ENCODE measurements at places on chromosomes 3 and 15. TPM values are rescaled to one million over a fixed set of nuclear protein-coding genes. Genes with fewer than 3 reads are reported as not detected.

DNA sequence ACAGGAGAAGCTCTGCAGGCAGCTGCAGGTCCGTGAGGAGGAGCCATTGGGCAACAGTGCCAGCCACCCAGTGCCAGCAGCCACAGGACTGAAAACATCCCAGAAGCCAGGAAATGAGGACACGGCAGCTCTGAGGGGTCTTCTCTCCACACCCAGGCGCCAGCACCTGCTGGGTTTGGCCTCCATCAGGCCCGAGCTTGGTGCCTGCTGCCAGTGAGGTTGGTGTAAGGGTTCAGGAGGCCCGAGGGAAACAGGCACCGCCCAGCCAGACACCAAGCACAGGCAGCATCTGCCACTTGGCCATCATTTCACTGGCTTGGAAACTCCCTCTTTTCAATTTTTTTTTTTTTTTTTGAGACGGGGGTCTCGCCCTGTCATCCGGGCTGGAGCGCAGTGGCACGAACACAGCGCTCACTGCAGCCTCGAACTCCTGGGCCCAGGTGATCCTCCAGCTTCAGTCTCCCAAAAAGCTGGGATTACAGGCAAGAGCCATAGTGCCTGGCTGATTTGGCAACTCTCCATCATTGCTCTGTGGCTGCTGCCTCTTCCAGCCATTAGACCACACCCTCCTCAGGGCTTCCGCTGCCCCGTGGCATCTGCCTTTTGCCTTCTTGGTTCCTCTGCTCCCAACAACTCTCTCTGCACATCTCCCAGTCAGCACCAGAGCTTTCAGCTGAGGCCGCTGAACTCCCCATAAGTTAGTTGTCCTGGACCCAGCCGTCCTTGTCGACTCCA, 1.5 kb upstream of the ITIH3 start:
- DNase-seq, result no peak

- no peak for DNase-seq
These were observed 17.1 kb upstream of the VILL start for GRCh38 chr3:37973246-37974054.

DNA sequence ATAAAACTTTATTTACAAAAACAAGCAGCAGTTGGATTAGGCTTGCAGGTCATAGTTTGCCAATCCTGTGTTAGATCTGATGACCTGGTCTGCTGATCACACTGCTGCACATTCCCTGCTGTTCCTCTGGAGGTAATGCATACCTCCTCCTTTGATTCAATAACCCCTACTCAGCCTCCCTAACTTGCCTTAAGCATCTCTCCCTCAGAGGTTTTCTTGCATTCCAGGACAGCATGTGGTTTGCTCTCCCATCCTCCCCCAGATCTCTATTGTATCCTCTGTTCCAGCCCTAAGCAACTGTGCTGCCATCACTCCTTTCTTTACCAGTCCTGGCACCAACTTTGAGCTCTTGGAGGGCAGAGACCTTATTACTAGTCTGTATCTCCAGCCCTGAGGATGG, 63.4 kb downstream of the CACNA2D3 start:
- no peak for DNase-seq

GRCh38 chr15:100156201-100156600, 185.6 kb downstream of the ADAMTS17 start:
- no peak for DNase-seq

GRCh38 chr3:188037195-188037718, 116.7 kb upstream of the LPP start:
- DNase-seq, result no peak

GRCh38 chr3:52195823-52196331, 2.1 kb upstream of the ALAS1 start:
- DNase-seq, result no peak

GRCh38 chr3:184543843-184544512, 17.6 kb upstream of the EPHB3 start:
- DNase-seq, result peak; percentile 87

GRCh38 chr3:194283221-194284006, 67.7 kb downstream of the CPN2 start:
- DNase-seq, result no peak

- DNase-seq, result no peak
These were observed at the start of gene KNG1 for GRCh38 chr3:186717039-186717457. Gene KNG1 (plus strand): TSS chr3:186717359. CDS start chr3:186717543, 184 bp downstream.

DNA sequence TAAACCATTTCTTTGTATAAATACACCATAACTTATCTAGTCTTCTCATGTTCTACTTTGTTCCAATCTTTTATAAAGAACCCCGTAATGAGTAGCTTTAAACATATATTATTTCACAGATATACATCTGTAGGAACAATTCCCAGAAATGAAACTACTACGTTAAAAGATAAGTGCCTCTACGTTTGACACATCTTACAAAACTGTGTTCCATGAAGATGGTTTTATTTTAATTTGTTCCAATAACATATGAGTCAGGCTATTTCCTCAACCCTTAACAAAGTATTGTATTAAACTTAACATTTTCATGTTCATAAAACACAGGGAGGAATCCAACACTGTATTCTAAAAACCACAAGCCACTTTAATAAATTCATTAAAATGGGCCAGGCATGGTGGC, 52.9 kb downstream of the TRPM7 start:
- DNase-seq, result no peak

GRCh38 chr3:5277612-5278236, 90.2 kb downstream of the EDEM1 start:
- DNase-seq, result no peak

DNA sequence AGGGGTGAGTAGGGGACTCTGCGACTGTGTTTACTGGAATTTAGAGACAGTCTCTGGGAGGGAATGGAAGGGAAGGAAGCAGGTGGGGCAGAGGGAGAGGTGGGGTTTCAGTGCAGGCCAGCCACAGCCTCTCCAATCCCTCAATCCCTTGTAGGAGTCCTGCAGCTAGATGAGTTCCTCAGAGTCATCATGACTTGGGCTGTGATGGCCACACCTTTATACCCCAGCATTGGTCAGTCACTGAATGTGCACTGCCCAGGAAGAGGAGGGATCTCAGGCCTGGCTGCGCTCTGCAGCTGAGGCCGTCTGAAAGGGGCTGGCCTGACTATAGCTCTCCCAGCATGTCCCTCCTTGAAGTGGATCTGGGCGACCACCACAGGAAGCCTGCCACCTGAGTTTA, 67.3 kb upstream of the GLCE start:
- no peak for DNase-seq

Gene GPR15
- 0.97 TPM for total RNA-seq

Gene GPD1L
- total RNA-seq, result 35.3 TPM

Gene ERICH6
- 3.7 TPM for total RNA-seq

Gene ANKUB1
- not detected for total RNA-seq

Gene TMC3
- total RNA-seq, result not detected

Gene TARS3
- total RNA-seq, result 20.5 TPM

Gene DGKG
- total RNA-seq, result 1.6 TPM

Gene GPR149
- not detected for total RNA-seq

Gene GOLGA8K
- total RNA-seq, result 9.2 TPM

Data from natural killer cell (primary cell).